SK-N-MC (cell line): ENCODE measurements at places on chromosomes 1 and 21.

DNA sequence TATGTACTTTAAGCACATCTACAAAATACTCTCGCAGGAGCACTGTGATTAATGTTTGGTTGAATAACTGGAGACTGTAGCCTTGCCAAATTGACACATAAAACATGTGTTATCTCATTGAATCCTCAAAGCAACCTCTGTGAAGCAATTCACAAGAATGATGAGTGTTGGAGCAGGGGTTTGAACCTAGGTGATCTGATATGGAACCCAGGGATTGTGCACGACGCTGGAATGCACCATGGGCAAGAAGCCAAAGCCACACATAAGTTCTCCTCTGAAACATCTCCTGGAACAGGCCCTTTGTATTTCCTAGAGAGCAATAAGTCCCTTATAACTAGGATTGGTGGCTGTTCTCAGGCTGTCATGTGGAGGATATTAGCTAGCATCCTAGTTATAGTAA lies 124.6 kb upstream of the IVNS1ABP start:
- DNase-seq = no peak

GRCh38 chr1:245131026-245131393 lies 23.8 kb upstream of the KIF26B start:
- no peak for DNase-seq

- DNase-seq = no peak
Measured at GRCh38 chr1:13769212-13769611, 69.2 kb downstream of the PRDM2 start.

DNA sequence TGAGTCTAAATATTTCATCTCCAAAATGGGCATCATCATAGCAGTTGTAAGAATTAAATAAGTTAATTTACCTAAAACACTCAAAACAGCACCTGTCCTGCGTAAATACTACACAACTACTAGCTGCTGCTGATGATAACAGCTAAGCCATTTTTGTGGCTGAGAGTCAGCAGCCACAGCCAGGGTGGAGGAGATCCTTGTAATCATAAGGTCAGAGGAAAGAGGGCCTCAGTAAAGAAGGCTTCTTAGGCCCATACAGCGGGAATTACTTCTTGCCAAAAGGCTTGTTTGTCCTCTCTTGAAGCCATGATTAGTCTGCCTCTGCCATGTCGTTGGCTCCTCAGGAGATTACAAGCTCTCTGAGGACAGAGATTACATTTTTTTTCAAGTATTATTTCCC lies 245.0 kb downstream of the FGGY start:
- DNase-seq = no peak

DNA sequence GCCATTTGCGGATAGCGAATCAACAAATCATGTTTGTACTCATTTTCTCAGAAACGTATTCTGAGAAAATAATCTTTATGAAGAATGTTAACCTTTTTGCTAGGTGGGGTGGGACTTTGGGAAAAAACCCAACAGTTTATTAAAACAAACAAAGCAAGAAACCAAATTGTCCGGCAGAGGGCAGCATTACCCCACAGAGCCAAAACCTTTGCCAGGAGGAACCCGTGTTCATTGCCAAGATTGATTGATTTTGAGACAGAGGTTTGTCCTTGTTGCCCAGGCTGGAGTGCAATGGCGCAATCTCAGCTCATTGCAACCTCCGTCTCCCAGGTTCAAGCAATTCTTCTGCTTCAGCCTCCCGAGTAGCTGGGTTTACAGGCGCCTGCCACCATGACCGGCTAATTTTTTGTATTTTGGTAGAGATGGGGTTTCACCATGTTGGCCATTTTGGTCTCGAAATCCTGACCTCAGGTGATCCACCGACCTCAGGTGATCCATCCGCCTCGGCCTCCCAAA lies 70.8 kb upstream of the RHOU start:
- peak; percentile 48 for DNase-seq

DNA sequence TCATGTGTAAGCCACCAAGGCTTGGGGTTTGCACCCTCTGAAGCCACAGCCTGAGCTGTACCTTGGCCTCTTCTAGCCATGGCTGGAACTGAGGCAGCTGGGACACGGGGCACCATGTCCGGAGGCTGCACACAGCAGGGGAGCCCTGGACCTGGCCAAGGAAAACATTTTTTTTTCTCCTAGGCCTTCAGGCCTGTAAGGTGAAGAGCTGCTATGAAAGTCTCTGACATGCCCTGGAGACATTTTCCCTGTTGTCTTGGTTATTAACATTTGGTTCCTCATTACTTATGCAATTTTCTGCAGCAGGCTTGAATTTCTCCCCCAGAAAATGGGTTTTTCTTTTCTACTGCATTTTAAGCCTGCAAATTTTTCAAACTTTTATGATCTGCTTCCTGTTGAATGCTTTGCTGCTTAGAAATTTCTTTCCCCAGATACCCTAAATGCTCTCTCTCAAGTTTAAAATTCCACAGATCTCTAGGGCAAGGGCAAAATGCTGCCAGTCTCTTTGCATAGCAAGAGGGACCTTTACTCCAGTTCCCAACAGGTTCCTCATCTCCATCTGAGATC lies 295.8 kb downstream of the LTN1 start:
- peak; percentile 69 for DNase-seq

- DNase-seq = no peak
Measured at GRCh38 chr21:17784604-17785402, 34.4 kb downstream of the C21orf91 start.

GRCh38 chr1:155174324-155175280 lies 953 bp downstream of the TRIM46 start:
- no peak for DNase-seq

- no peak for DNase-seq
Measured at GRCh38 chr21:33552093-33552998, 9.5 kb downstream of the SON start.

DNA sequence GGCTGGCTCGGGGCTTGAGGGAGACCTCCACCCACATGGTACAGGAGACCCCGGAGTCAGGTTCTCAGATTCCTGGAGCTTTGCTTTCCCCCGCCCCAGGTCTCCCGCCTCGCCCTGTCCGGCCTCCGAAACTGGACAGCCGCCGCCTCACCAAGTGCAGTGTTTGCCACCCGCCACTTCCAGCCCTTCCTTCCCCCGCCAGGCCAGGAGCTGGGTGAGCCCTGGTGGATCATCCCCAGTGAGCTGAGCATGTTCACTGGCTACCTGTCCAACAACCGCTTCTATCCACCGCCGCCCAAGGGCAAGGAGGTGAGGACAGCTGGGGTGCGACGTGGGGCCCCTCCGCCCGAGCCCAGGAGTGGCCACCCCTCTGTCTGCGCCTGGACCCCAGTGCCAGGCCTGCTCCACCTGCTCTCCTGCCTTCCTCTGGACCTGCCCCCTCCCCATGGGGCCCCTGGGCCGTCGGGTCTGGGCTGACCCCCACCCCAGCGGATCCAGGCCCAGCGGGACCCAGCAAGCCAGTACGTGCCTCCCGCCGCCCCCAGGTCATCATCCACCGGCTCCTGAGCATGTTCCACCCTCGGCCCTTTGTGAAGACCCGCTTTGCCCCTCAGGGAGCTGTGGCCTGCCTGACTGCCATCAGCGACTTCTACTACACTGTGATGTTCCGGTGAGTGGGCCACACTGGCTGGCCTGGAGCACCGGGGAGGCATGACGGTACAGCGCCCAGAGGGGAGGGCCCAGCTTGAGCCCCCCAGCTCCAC lies 8.7 kb downstream of the SELENON start:
- DNase-seq = no peak

DNA sequence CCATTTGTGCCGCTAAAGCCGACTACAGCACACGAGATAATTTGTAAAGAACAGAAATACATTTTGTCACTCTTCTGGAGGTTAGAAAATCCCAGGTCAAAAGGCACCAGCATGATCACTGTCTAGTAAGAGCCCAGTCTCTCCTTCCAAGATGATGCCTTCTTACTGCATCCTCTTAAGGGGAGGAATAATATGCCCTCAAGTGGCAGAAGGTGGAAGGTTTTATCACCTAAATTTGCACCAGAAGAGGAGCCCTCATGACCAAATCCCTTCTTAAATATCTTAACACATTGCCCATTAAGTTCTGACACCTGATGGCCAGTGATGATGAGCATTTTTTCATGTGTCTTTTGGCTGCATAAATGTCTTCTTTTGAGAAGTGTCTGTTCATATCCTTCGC lies 326.7 kb upstream of the RGS18 start:
- no peak for DNase-seq

GRCh38 chr1:173024543-173024942 lies 26.2 kb downstream of the TNFSF18 start:
- DNase-seq = no peak

DNA sequence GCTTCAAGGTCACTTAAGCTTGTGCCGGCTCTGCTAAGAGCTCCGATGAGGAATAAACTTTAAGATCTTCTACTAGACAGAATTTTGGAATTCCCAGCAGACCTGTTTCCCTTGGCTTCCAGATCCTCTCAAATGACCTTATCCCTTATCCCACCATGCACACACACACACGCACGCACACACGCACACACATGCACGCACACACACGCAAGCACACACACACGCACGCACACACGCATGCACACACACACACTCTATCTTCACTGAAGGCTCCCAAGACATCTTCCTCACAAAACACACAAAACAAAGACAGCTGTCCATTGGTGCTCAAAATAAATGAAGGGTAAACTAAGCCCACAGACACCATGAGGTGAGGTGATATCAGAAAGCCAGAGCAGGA lies 659.9 kb downstream of the KIF26B start:
- no peak for DNase-seq

DNA sequence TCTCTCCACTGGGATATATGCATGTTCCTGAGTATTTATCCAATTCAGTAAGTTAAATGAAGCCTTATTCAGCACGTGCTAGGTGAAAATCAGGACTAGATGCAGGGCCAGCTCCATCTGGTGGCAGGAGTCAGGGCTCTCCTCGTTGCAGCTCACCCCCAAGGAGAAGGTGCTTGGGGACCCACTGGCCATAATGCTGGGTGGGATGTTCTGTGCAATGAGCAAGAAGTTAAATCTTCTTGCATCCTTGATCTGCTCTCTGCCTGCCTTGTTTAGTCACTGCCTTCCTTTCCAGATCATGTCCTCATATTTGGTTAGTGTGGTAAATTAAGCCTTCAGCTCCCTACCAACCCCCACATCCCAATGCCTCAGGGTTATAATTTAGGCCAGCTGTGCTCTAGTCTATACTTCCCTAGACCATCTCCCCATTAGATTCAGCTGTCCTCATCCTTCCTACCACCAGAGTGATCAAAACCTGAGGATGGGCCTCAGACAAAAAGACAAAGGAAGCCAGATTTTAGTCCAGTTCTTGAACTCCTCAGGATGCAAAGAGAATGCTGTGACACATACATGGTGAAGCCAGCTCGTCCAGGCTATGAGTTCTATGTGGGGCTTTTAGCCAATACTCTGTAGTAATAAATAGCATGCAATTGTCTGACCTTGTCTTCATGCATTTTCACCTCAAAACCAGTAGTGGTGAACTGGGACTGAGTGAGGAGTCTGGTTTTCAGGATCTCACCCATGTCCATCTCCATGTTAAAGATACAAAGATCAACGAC lies 55.9 kb downstream of the SEC16B start:
- no peak for DNase-seq

- no peak for DNase-seq
Measured at GRCh38 chr1:2272686-2273400, 44.7 kb downstream of the SKI start.

- no peak for DNase-seq
Measured at GRCh38 chr1:244325056-244325758, 126.5 kb downstream of the ADSS2 start.

GRCh38 chr1:26529655-26530409 lies at the start of gene RPS6KA1:
Gene RPS6KA1 (plus strand): TSS chr1:26529761. CDS start chr1:26529921, 160 bp downstream.
- no peak for DNase-seq

DNA sequence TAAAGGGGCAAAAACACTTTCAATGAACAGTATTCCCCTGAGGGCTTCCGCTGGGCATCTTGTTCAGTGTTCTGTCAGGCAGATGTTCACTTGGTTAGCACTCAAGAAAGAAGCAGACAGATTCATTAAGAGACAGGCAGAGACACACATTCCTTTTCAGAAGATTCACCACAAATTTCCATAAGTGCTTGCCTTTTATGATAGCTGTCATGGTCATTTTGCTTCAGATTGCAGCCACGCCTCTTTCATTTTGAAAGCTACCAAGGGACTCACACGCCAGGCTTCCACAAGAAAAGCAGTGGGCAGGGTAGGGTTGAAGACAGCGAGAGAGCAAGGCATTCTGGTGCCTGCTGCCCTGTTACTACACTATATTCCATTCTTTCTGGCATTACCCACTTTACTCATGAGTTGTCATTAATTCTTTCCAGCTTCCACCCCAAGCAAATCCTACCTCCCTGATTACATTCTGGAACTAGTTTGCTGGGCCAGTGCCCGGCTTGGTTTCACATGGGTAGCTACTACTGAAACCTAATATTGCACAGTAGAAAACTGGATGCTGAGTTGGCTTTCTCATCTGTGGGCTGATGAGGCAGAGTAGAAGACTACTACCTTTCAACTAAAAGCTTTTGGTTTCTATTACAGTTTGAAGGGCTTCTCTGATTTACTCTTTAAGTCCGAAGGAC lies 91.2 kb upstream of the COL24A1 start:
- no peak for DNase-seq

GRCh38 chr1:190067592-190067991 lies 410.1 kb downstream of the BRINP3 start:
- no peak for DNase-seq

GRCh38 chr1:64980745-64981600 lies 14.6 kb upstream of the JAK1 start:
- no peak for DNase-seq

GRCh38 chr1:197066719-197067456 lies at the start of gene F13B:
Gene F13B (minus strand): TSS chr1:197067260. CDS start chr1:197067223, 37 bp downstream.
- DNase-seq = no peak

GRCh38 chr1:221740993-221741702 lies 741 bp downstream of the DUSP10 start:
- DNase-seq = no peak
